Right atrium auricular region (tissue), 2 donors: ENCODE measurements at places on chromosomes 16 and 17.

- H3K4me1 ChIP-seq, result no peaks in the 10 kb centered on the region
- H3K36me3 ChIP-seq, result no peaks in the 10 kb centered on the region
- H3K27me3 ChIP-seq, result no peaks in the 10 kb centered on the region
- H3K4me3 ChIP-seq, result no peak overlapping the region
- no peak for DNase-seq
Observed at GRCh38 chr16:69563605-69564580, 1.9 kb upstream of the NFAT5 start.

DNA sequence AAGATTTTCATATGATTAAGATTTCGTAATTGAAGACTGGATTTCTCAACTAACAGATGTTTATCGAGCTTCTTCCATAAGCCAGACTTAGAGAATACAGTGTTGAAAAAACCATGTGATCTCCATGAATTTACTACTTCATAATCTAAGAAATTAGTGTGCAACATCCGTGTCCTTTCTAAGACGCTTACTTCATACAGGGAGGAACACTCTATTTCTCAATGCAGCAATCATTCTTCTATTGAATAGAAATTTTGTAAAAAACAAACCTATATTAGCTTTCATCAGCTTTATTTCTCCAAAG lies 946.3 kb downstream of the KCNJ2 start:
- H3K4me3 ChIP-seq, result no peak overlapping the region
- no peaks in the 10 kb centered on the region for H3K27me3 ChIP-seq
- H3K27ac ChIP-seq, result no peak overlapping the region
- no peaks in the 10 kb centered on the region for H3K4me1 ChIP-seq
- H3K36me3 ChIP-seq, result no peaks in the 10 kb centered on the region

DNA sequence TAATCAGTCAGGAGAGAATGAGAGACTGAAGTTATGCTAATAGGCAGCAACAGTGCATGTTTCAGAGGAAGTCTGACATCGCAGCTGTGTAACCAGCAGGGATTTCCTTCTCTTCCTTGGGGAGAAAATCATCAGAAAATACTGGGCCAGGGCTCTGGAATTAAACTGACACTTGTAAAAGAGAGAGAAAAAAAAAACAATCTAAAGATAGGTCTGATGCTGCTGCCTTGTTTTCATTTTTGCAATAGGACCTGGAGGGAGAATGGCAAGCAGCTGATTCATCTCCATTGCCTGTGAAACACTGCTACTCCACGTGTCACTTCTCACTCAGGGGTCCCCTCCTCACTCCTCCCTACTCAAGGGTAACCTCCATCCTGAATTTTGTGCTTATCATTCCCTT lies 17.7 kb upstream of the CORO6 start:
- no peaks in the 10 kb centered on the region for H3K4me1 ChIP-seq
- H3K27me3 ChIP-seq, result no peaks in the 10 kb centered on the region
- no peak overlapping the region for H3K4me3 ChIP-seq
- H3K36me3 ChIP-seq, result peaks cover 14% of the 10 kb centered on the region
- no peak for DNase-seq
- peak overlapping the region; percentile 86 for H3K27ac ChIP-seq

- no peaks in the 10 kb centered on the region for H3K4me1 ChIP-seq
- H3K4me3 ChIP-seq, result no peak overlapping the region
- no peak for DNase-seq
- H3K36me3 ChIP-seq, result no peaks in the 10 kb centered on the region
Observed at GRCh38 chr17:81811705-81812570, 8.0 kb downstream of the GCGR start.

DNA sequence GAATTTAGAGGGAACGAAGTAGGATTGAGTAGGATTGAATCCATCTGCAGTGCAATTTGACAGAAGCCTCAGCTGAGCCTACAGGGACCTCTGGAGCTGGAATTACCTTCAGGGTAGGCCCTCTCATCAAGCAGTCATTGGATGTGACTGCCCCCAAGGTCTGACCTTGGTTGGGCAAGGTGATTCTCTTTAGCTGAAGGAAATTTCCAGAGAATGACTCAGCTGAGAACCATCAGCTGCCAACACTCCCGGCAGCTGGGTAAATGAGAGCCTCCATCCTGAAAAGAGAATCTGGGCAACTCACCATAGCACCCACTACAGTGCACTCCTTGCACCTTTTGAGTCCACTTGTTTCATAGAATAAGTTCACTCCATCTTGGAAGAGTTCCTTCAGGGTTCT lies 113.5 kb upstream of the MED13 start:
- H3K36me3 ChIP-seq, result no peaks in the 10 kb centered on the region
- no peak overlapping the region for H3K27ac ChIP-seq
- H3K4me3 ChIP-seq, result no peak overlapping the region
- no peaks in the 10 kb centered on the region for H3K4me1 ChIP-seq
- no peak for DNase-seq
- no peaks in the 10 kb centered on the region for H3K27me3 ChIP-seq

DNA sequence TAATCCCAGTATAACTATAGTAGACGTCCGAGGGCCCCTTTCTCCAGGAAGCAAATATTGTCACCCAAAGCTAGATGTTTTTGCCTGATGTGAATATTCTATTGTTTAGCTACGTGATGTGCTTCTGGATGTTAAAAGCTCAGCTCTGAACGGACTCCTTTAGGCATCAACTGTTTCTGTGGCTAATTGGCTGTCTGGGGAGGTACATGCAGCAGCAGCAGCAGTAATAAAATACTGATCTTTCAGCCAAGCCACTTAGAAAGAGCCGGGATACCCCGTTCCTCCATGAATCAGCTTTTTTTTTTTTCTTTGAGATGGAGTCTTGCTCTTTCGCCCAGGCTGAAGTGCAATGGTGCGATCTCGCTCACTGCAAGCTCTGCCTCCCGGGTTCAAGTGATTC lies 43.0 kb downstream of the TRARG1 start:
- no peak for DNase-seq
- no peaks in the 10 kb centered on the region for H3K36me3 ChIP-seq
- no peak overlapping the region for H3K4me3 ChIP-seq
- no peak overlapping the region for H3K27ac ChIP-seq
- H3K4me1 ChIP-seq, result no peaks in the 10 kb centered on the region
- no peaks in the 10 kb centered on the region for H3K27me3 ChIP-seq

DNA sequence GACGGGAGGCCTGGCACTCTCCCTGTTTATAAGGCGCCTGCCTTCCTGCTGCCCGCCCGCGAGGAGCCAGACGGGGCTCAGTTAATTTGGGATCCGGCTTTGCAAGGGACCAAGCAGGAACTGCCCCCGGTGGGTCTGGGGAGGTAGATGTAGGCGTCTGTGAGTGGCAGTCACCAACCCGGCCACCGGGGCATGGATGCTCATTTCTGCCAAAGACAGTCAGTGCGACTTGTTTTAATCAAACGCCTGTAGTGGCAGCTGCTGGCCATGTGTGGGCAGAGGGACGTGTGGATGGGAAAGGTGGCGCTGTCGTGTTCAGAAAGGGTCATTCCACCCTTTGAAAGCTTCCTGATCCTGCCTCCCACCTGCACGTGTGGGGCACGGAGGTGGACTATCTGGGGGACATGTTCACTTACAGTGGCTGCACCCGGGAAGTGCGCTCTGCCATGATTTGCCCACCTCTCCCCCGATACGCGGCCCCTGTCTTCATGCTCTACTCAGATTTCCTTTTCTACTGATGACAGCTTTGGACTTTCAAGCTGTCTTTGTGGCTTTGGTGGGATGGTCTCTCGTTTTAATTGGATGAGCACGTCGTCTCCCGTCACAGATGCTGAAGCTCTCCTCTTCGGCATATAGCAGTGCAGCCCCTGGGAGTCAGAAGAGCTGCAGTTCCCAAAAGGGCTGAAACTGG lies 60.3 kb upstream of the CIBAR2 start:
- no peaks in the 10 kb centered on the region for H3K27me3 ChIP-seq
- no peaks in the 10 kb centered on the region for H3K36me3 ChIP-seq
- H3K4me3 ChIP-seq, result peak overlapping the region; percentile 15
- DNase-seq, result no peak

- no peak overlapping the region for H3K27ac ChIP-seq
- no peaks in the 10 kb centered on the region for H3K27me3 ChIP-seq
- H3K4me1 ChIP-seq, result no peaks in the 10 kb centered on the region
- peaks cover 86% of the 10 kb centered on the region for H3K36me3 ChIP-seq
Observed at GRCh38 chr17:64520359-64520758, 13.6 kb downstream of the CEP95 start.

GRCh38 chr17:2593821-2594721 lies 617 bp downstream of the PAFAH1B1 start:
- no peaks in the 10 kb centered on the region for H3K4me1 ChIP-seq
- H3K4me3 ChIP-seq, result peak overlapping the region; percentile 90
- H3K27ac ChIP-seq, result peak overlapping the region; percentile 99
- no peaks in the 10 kb centered on the region for H3K36me3 ChIP-seq

DNA sequence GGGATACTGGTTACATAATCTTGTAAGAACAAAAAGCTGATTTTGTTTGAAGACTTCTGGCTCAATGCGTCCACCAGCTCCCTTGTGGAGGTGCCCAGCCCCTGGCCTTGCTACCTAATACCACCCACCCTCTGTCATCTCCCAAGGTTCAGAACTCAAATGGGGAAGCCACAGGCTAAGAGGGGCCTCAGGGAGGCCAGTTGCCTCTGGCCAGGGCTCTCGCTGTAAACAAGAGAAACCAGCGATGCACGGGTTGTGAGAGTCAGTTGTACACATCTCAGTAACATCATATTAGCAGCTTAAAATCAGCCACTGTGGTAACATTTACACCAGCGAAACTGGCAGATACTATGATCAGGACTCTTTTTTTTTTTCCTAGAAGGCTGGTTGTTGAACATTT lies 6.0 kb downstream of the TEKT5 start:
- no peaks in the 10 kb centered on the region for H3K27me3 ChIP-seq
- no peak overlapping the region for H3K27ac ChIP-seq
- no peak overlapping the region for H3K4me3 ChIP-seq
- H3K36me3 ChIP-seq, result no peaks in the 10 kb centered on the region
- no peaks in the 10 kb centered on the region for H3K4me1 ChIP-seq

- H3K27me3 ChIP-seq, result no peaks in the 10 kb centered on the region
- H3K36me3 ChIP-seq, result no peaks in the 10 kb centered on the region
- H3K27ac ChIP-seq, result no peak overlapping the region
- no peaks in the 10 kb centered on the region for H3K4me1 ChIP-seq
Observed at GRCh38 chr16:11949527-11949926, 7.7 kb upstream of the NPIPB2 start.

DNA sequence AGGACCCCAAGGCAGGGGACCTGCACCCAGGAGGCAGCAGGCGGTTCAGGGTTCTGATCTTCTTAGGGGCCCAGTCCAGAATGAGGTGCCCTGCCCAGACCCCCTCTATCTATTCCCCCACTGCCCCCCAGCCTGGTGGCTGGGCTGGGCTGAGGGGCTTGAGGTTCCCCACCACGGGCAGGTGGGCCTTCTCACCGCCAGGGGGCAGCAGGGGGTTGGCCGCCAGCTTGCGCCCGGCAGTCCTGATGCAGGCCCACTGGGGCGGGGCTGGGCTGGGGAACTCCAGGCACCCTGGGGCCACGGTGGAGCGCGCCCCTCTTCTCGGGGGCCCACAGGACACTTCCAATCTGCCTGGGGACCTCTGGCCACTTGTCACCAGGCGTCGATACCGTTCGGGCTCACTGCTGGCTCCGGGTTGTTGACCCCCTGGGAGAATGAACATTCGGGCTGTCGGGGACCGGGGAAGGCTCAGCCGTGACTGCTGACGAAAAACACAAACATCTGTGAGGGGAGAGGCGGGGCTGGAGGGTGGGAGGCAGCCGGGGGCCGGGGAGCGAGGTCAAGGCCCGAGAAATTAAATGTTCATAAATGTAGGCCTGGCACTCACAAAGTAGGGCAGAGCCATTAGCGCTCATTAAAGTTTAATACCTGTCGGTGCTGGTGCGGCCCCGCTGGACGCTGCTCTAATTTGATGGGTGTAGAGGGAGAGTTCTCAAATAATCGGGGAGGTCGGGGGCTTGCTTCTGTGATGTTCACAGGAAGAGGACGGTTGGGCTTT lies 219.3 kb upstream of the GSE1 start:
- no peaks in the 10 kb centered on the region for H3K27me3 ChIP-seq
- H3K27ac ChIP-seq, result no peak overlapping the region
- H3K4me1 ChIP-seq, result peaks cover 52% of the 10 kb centered on the region
- H3K4me3 ChIP-seq, result no peak overlapping the region

DNA sequence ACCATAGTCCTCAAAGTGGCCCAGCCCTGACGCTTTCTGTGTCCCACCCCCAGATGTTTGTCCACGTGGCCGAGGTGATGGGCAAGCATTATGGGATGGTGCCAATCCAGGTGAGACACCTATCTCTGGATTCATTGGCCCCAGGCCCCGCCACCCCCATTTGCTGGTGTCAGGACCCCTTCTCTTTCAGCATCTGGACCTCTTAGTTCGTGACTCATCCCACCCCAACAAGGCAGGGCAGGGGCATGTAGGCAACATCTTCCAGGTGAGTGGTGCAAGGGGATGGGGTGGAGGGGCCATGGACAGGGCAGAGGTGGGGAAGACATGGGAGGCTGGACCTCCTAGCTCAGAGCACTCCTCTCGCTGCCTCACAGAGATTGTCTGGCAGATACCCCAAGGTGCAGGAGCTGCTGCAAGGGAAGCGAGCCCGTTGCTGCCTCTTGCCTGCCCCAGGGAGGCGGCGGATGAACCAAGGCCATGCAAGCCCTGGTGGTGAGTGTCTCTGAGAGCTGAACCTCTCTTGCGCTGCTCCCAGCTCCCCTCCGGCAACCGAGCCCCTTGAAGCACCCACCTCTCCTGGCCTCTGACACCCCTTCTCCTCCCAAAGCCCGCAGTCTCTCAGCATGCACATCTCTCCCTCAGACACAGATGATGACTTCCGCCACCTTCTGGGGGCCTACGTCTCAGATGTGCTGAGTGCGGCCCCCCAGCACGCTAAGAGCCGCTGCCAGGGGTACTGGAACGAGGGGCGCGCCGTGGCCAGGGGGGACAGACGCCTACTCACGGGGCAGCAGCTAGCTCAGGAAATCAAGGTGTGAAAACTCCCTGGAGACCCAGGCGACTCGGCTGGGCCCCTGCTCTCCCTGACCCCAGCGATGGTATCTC lies 3.6 kb downstream of the RNF112 start:
- no peak overlapping the region for H3K27ac ChIP-seq
- no peaks in the 10 kb centered on the region for H3K36me3 ChIP-seq
- H3K4me3 ChIP-seq, result no peak overlapping the region
- H3K27me3 ChIP-seq, result no peaks in the 10 kb centered on the region
